ENCODE measurements at places on chromosomes 16 and 17.
A peak's percentile ranks its signal among the peaks of the same experiment; 100 is the strongest.

DNA sequence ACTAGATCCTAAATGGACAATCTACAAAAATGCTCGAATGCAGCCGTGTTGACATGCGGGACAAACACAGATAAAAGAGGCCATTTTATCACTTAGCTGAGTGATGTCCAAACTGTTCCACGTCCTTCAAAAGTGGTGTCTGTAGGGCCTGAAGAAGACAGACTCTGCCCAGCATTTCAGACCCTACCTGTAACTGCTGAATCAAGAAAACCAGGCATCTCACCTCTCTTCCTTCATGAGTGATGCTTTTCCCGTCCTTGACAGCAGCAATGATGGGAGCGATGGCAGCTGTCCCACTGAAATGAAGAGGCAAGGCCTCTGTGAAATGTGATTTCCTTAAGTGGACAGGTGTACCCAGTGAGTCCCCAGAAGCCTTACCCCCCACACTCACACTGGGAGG lies 12.3 kb downstream of the ELAC2 start:
- DNase-seq, result no peak

GRCh38 chr16:59950431-59950830 lies 1216.3 kb upstream of the GOT2 start:
- DNase-seq, result peak; percentile 77

GRCh38 chr17:75917917-75918445 lies 13.3 kb upstream of the MRPL38 start:
- no peak for DNase-seq

GRCh38 chr17:10022416-10022815 lies 117.3 kb upstream of the RCVRN start:
- peak; percentile 22 for DNase-seq

DNA sequence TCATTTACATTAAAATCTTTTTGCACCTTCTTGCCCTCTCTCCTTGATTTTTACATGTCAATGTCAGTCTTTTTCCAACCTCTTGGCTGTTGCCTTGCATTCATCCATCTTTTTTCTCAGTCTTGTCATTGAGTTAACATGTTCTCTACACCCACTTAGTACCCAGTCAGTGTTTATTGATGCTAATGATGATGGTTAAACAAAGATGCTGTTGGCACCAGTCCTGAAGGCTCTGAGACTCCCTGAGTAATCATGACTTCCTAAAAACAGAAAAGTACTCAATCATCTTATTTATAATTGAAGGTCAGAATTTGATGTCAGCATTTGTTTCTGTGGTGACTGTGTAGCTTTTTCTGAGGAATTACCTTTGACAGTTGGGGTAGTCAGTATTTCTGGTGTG lies 104.5 kb downstream of the NLK start:
- DNase-seq, result peak; percentile 27

DNA sequence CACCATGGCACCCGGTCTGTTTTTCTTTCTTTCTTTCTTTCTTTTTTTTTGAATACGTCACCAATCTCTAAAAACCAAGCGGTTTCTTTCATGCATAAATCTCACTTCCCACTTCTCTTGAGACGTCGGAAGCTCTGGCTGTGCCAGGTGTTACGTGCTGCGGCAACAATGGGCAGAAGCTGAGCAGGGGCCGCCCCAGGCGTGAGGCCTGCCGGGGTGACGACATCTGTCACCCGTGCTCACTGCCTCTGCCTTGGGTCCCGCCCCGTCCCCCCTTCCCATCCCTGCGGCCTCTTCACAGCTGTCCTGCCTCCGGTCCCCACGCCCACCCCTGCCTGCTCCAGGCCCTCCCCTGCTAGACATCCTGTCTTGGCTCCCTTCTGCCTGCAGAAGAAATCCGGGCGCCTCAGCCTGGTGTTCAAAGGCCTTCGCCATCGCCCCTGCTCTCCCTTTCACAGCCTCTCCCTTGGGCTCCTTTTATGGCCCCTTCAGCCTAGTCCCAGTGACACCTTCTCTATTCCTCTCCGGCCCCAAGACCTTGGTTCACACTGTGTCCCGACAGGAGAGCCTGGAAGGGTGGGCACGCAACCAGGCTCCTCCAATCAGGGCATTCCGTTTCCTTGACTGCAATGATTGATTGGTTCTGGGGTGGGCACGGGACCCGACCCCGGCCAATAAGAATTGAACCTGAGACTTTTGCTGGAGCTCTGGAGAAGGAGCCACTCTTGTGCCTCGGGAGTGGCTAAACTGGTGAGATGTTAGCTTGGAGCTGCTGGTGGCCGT lies 4.8 kb downstream of the P2RX1 start:
- DNase-seq, result no peak

GRCh38 chr17:65557349-65558310 lies 3.8 kb downstream of the AXIN2 start:
- DNase-seq, result peak; percentile 80

- DNase-seq, result peak; percentile 10
These were observed 557 bp upstream of the LUC7L start for GRCh38 chr16:229731-230281.

GRCh38 chr16:87273471-87274030 lies 43.6 kb downstream of the C16orf95 start:
- DNase-seq, result no peak

- no peak for DNase-seq
These were observed 83.1 kb downstream of the SDK2 start for GRCh38 chr17:73561111-73561510.

DNA sequence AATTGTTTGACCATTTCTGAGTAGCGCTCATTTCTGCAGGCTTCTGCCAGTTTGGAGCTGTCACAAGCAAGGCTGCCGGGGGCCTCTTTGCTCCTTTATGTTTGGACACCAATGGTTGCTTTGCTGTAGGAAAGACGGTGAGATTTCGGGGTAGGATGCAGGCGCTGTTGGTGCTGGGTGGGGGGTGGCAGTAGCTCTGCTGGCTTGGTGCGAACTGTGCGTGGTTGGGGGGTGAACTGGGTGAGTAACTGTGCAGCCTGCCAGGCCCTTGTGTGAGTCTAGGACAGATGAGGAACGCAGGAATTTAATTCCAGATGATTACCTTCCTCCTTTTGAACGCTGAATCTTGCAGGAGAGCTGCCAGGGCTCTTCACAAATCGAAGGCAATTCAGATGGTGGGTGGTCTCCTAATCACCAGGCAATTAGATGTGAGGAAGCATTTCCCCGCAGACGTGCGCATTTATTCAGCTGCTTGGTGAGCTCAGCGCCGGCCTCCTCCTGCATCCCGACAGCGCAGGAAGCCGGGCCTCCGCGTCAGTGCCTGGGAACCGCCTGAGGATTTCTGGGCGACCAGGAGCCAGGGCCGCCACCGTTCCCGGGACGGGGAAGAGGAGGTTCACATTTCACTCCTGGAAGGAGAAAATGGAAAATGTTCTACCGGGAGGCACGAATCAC lies 154.4 kb downstream of the FOXL1 start:
- peak; percentile 31 for DNase-seq

- no peak for DNase-seq
These were observed 109.4 kb downstream of the CDYL2 start for GRCh38 chr16:80695020-80695419.

- no peak for DNase-seq
These were observed 126.4 kb downstream of the C16orf78 start for GRCh38 chr16:49499869-49500610.

- no peak for DNase-seq
These were observed 22.1 kb downstream of the MAP1LC3B start for GRCh38 chr16:87414251-87414680.

DNA sequence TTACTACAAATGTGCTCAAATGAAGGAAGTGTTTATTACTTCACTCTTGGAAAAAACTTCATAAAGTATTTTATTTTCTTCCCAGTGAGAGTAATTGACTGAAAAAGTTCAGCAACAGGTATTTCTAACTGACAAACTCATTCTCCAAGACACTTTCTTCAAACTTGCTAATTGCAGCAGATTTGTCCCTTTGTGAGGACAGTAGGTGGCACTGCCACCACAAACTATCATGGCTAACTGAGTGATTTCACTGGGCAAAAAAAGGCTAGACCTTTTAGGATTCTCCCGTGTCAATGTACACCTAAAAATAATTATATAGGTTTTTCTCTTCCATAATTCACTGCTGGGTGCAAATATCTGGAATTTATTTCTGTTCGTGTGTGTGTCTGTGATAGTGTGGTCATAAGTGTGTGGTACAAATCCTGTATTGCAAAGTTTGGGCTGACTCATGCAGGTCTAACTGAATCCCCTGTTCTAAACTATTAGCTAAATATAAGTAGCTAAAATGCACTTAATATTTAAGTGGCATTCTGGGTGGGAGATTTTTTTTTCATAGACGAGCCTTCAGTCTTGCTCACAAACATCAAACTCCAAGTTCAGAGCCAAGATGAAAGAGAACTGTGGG lies 3.9 kb downstream of the HS3ST3A1 start:
- peak; percentile 62 for DNase-seq

DNA sequence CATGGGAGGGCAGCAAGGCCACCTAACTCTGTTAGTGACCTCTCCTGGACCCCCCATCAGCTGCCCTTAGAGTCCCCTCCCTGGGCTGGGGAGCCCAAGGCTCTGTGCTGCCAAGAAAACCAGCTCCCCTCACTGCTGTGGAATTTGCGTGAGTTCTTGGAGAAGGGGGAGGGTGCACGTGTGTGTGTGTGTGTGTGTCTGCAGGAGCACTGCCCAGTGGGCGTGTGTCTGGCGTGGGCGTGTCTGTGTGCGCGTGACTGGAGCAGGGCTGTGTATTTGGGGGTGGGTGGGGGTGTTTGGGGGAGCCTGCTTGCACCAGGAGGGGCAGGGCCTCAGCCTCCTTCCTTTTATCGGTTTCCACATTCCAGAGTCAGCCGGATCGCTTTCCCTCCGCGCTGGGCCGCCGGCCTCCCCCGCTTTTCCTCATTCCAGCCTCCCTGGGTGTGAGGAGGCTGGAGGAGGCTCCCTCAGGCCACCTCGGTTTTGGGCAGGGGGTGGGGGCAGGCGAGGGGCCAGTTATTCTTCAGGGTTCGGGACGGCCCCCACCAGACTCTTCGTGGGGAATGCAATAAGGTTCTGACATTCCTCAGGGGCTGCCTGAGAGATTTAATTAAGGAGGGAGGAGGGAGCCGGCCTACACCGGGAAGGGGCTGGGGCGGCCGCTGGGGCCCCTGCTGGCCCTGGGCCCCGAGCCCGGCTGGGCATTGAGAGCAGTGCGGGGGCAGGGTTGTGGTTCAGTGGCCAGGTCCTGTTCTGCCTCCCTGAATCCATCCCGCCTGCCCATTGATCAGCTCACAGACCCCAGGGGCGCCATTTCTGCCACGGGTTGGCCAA lies 2.5 kb downstream of the VASN start:
- DNase-seq, result peak; percentile 91

DNA sequence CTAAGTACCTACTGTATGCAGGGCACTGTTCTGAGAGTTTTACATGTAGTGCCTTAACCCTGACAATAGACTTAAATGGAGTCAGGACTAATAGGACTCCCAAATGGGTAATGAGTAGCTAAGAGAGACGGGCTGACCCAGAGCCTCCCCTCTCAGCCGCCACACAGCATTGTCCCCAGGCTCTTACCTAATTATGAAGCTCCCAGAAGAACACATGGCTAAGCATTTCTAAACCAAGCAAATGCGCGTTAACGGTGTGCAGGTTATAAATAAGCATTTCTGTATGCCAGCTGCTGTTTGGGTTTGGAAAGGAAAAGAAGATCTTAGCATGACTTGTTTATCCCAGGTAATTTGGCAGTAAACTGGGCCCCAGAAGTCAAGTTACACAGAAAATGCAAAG lies 14.3 kb downstream of the KATNIP start:
- no peak for DNase-seq

- no peak for DNase-seq
These were observed 85.7 kb downstream of the NCOR1 start for GRCh38 chr17:16129441-16130205.

- peak; percentile 49 for DNase-seq
These were observed 20.3 kb downstream of the COX4I1 start for GRCh38 chr16:85819771-85820170.

DNA sequence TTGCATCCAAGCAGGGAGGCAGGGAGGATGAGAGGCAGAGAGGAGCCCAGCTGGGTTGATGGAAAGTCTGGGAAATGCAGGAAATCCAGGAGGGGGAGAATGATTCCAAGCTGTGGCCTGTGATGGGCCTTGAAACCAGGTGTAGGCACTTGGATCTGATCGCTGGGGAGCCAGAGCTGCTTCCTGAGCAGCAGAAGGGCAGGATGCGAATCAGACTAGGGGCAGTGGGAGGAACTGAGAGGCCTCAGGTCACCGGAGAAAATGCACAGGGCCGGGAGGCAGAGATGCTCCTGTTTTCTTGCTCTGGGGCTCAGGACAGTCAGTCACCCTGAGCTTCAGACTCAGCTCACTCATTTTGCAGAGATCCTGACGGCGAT lies 29.6 kb upstream of the MEOX1 start:
- DNase-seq, result no peak

DNA sequence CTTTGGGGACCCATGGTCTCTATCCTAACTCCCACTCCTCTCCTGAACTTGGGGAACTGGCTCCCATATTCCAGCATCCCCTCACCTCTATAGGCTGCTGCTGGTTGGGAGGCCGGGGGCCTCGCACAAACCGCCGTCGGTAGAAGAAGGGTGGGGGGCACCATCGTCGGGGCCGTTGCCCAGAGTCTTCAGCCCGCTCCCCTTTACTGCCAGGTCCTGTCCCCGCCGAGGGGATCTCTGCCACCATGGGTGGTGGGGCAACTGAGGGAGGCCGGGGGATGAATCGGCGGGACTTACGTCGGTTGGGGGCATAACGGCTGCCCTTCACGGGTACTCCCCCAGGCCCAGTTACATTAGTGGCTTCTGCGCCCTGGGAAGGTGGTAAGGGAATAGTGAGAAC lies 4.3 kb downstream of the YBX2 start:
- DNase-seq, result no peak

Data from M059J (cell line).